RWPE2 (cell line): ENCODE measurements at places on chromosomes 2 and 18.

DNA sequence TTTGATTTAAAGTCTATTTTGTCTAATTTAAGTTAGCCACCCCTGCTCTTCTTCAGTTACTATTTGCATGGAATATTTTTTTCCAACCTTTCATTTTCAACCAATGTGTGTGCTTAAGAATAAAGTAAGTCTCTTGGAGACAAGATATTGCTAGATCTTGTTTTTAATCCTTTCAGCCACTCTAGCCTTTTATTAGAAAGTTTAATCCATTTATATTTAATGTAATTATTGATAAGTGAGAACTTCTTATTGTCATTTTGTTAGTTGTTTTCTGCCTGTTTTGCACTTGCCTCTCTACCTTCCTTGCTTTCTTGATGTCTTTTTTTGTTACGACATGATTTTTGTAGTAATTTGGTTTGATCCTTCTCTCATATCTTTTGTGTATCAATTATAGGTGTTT is 46.4 kb downstream of the CCDC148 start:
- no peak overlapping the region for H3K4me3 ChIP-seq
- DNase-seq: no peak
- no peaks in the 10 kb centered on the region for H3K4me1 ChIP-seq
- H3K36me3 ChIP-seq: no peaks in the 10 kb centered on the region

GRCh38 chr2:191936882-191937405 is 90.1 kb upstream of the CAVIN2 start:
- H3K27ac ChIP-seq: no peak overlapping the region
- DNase-seq: no peak
- no peaks in the 10 kb centered on the region for H3K27me3 ChIP-seq
- no peaks in the 10 kb centered on the region for H3K36me3 ChIP-seq
- peaks cover 2% of the 10 kb centered on the region for H3K4me1 ChIP-seq
- no peak overlapping the region for H3K4me3 ChIP-seq

GRCh38 chr18:40875101-40875615 is 1079.9 kb upstream of the PIK3C3 start:
- peaks cover 50% of the 10 kb centered on the region for H3K4me1 ChIP-seq
- peak overlapping the region; percentile 94 for H3K27ac ChIP-seq
- H3K36me3 ChIP-seq: no peaks in the 10 kb centered on the region

- no peak for DNase-seq
- H3K27me3 ChIP-seq: no peaks in the 10 kb centered on the region
- no peaks in the 10 kb centered on the region for H3K36me3 ChIP-seq
- H3K27ac ChIP-seq: no peak overlapping the region
Measured at GRCh38 chr2:18479947-18480369, 80.5 kb downstream of the RDH14 start.

GRCh38 chr18:78789850-78790249 is 189.8 kb upstream of the SALL3 start:
- peaks cover 3% of the 10 kb centered on the region for H3K27me3 ChIP-seq
- no peaks in the 10 kb centered on the region for H3K36me3 ChIP-seq
- no peaks in the 10 kb centered on the region for H3K4me1 ChIP-seq
- no peak overlapping the region for H3K27ac ChIP-seq
- H3K4me3 ChIP-seq: no peak overlapping the region
